ENCODE measurements at places on chromosomes 5 and 9. TPM values are rescaled to one million over a fixed set of nuclear protein-coding genes. Genes with fewer than 3 reads are reported as not detected.

DNA sequence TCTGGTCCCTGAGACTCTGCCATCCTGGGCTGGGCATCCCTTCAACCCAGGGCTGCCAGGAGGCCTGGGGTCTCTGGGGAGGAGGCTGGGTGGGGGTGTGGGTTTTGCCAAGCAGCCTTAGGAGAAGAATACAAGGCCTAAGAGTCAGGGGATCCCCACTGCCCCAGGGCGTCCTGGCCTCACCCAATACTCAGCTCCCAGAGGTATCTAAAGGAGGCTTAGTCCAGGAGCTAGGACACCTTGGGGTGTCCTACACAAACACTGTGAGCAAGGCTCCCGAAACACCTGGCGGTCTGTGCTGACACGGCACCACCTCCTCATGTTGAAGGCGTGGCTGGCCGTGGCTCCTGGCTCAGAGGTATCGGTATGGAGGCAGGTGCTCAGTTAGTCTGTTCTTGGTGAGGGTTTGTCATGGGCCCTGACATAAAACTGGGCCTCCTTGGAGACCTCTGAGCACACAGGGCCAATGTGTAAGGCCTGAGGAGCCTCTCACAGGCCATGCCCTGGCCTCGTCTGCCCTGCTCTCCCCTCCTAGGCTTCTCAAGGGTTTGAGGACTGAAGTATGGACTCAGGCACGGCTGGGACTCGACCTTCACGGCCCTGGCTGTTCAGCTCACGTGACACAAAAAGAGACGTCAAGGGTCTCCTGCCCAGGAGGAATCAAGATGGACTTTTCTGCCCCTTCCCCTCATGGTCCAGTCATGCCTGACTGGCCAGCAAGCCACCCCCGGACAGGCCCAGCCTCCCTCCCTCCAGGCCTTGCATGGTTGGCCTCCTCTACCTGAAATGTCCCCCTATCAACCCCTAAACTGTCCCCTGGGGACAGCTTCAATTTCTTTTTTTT lies 277.3 kb downstream of the FSTL4 start:
- DNase-seq = no peak
- H3K4me3 ChIP-seq = no peak overlapping the region
- H3K36me3 ChIP-seq = no peaks in the 10 kb centered on the region
- H3K27ac ChIP-seq = no peak overlapping the region

DNA sequence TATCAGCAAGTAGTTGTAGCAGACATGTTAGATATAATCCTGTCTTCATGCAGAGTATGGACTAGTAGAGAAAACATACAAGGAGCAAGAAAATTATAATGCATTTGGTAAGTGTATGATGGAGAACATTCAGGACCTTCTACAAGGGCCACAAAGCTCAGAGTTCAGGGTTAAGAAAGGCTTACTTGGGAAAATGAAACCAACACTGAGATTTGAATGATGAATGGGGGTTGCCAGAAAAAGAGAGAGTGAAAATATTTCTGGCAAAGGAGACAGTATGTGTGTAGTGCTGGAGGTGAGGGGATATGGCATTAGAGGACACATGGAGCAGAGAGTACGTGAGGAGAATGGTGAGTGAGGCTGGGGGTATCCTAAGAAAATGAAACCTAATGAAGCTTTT lies 169.8 kb upstream of the STK32A start:
- H3K27me3 ChIP-seq = no peaks in the 10 kb centered on the region
- H3K4me1 ChIP-seq = no peaks in the 10 kb centered on the region
- H3K4me3 ChIP-seq = no peak overlapping the region
- H3K36me3 ChIP-seq = no peaks in the 10 kb centered on the region

DNA sequence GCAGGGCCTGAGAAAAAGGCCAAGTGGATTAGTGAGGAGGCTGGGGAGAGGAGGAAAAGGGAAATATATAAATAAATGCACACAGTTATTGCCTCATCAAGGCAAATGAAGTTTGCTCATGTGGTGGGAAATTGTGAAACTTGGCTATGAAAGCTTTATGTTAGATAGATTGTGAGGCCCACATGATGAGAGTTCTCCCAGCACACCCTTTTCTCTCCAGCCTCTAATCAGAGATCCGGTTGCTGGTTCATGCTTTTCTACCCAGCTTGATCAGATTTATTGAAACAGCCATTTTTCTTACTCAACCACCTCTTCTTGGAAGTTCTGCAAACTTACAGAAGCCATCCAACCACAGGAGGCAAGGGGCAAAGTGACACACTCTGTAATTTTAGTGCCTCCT lies 125.8 kb upstream of the KLF4 start:
- H3K27me3 ChIP-seq = no peaks in the 10 kb centered on the region
- H3K4me1 ChIP-seq = no peaks in the 10 kb centered on the region
- no peak overlapping the region for H3K4me3 ChIP-seq

Gene PCDHGC3
- total RNA-seq = not detected

Gene CYLC2
- not detected for total RNA-seq

Gene IL13
- total RNA-seq = 0.44 TPM

Gene TAF1L
- total RNA-seq = not detected

Measured in T-cell (primary cell).